ENCODE measurements at places on chromosomes 11 and 22. TPM values are rescaled to one million over a fixed set of nuclear protein-coding genes. Genes with fewer than 3 reads are reported as not detected.

The USP2 gene
- total RNA-seq = 0.81 TPM

DNA sequence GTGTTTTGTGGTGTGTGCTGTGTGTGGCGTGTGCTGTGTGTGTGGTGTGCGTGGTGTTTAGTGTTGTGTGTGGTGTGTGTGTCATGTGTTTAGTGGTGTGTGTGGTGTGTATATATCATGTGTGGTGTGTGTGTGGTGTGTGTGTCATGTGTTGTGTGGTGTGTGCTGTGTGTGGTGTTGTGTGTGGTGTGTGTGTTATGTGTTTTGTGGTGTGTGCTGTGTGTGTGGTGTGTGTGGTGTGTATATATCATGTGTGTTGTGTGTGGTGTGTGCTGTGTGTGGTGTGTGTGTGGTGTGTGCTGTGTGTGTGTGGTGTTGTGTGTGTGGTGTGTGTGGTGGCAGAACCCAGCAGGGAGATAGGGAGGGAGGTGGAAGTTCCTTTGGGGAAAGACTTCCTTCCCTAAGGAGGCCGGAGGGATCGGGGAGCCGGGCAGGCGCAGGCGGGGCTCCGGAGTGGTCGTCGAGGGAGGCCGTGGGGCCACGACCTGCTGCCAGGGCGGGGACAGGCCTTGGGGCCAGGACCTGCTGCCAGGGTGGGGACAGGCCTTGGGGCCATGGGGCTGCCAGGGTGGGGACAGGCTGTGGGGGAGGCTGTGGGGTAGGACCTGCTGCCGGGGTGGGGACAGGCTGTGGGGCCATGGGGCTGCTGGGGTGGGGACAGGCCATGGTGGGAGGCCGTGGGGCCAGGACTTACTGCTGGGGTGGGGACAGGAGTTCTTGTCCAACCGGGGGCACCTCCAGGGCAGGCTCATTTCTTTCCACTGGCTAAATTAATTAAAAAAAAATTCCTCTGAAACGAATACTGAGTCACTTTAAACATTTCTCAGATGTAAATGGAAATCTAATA, 15.2 kb downstream of the PIM3 start:
- no peak for DNase-seq

The YPEL1 gene
- 2.4 TPM for total RNA-seq

GRCh38 chr22:24099666-24100065, 81.6 kb upstream of the SUSD2 start:
- no peak for DNase-seq

The APOBEC3H gene
- total RNA-seq = not detected
